ENCODE measurements at places on chromosomes 3 and 15.

GRCh38 chr15:81548365-81549130, 174.5 kb upstream of the TMC3 start:
- no peak for DNase-seq

- peak; percentile 53 for DNase-seq
These were observed 75.9 kb upstream of the VGLL4 start for GRCh38 chr3:11719406-11720303.

- no peak for DNase-seq
These were observed 154.0 kb upstream of the SYNPR start for GRCh38 chr3:63124090-63124489.

- no peak for DNase-seq
These were observed 33.7 kb upstream of the LIPC start for GRCh38 chr15:58398071-58398470.

- DNase-seq, result no peak
These were observed 664.4 kb upstream of the CBLB start for GRCh38 chr3:106533093-106533787.

GRCh38 chr3:65318231-65318630, 630.4 kb upstream of the ADAMTS9 start:
- DNase-seq, result no peak

DNA sequence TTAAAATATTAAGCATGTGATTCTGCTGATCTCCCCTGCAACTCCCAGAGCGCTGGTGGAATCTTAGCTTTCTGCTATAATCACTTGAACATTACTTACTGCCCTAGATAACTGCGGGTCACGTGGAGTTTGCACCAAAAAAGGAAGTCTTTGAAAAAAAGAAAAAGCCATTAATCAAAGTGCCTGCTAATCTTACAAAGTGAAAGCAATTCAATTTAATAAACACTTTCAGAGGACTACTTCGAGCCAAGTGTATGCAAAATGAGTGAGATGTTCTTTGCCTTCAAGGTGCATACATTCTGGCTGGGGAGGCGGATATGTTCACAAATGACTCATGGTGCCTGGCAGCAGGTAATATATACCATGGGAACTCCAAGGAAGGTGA, 109.9 kb upstream of the GAP43 start:
- DNase-seq, result no peak

DNA sequence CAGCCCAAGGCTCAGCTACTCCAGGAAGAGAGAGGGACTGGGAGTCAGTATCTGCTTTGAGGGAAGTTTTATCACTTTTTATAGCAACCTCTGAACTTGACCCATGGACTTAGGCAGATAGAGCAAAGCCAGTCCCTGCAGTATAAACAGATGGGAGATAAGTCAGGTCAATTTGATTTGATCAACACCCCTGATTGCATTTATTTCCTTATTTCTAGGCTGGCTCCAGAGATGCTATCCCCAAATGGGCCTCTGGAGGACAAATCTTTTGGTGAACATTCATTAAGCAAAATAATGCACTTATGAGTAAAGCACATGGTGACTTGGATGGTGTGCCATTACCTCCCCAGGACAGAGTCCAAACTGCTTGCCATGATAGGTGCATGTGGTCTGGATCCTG, 8.9 kb upstream of the IDH3A start:
- no peak for DNase-seq

- DNase-seq, result no peak
These were observed 23.9 kb downstream of the CCDC13 start for GRCh38 chr3:42749025-42749752.

GRCh38 chr15:55407498-55408011, 604 bp downstream of the CCPG1 start:
- DNase-seq, result no peak

GRCh38 chr3:188468662-188469061, 314.7 kb downstream of the LPP start:
- no peak for DNase-seq

Data from stimulated activated CD8-positive, alpha-beta memory T cell treated with anti-CD3 and anti-CD28 coated beads, Interleukin-4, amount 100 ng/mL, for 1 hour (primary cell).